ENCODE measurements at places on chromosomes 16 and 17. TPM values are rescaled to one million over a fixed set of nuclear protein-coding genes. Genes with fewer than 3 reads are reported as not detected.

- DNase-seq: no peak
Measured at GRCh38 chr16:53775821-53776431, 72.0 kb downstream of the FTO start.

GRCh38 chr17:8145811-8146210 is 6.4 kb downstream of the PER1 start:
- no peak for DNase-seq

DNA sequence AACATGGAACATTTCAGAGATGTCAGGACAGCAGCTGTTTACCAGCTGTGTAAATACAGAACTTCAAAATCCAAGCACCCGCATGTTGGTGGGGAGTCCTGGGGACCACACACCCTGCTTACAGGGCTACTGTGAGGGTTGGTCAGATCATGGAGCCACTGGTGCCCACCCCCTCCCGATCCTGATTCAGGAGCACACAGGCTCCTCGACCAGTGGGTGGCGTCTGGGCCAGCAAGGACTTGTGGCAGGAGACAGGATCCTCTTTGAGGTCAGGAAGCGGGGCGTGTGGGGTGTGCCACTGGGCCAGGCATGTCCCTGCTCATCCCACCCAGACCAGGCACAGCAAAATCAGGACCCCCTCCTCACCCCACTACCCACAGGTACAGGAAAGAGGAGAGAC is 83.6 kb downstream of the SDK2 start:
- DNase-seq: no peak

Gene PPY
- total RNA-seq: not detected
